ENCODE measurements at places on chromosomes 12 and 14.

DNA sequence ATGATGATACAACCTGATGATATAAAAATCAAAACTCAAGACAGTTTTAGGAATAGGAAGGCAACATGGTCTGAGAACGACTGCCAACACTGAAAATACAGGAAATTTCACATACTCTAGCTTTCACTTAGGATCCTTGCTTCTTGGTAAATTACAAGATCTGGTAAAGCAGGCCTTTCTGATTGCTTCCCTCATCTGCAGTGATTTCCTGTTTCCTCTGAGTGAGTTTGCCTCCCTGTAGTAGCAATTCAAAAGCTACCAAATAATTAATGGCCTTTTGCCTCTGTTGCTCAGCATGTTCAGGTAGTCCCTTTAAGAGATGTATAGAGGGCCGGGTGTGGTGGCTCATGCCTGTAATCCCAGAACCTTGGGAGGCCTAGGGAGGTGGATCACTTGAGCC, 2.0 kb upstream of the IRAK3 start:
- DNase-seq = no peak

GRCh38 chr12:126385785-126386184, 1320.5 kb downstream of the AACS start:
- DNase-seq = no peak

- DNase-seq = no peak
These were observed 150.0 kb downstream of the GPR65 start for GRCh38 chr14:88154926-88155325.

DNA sequence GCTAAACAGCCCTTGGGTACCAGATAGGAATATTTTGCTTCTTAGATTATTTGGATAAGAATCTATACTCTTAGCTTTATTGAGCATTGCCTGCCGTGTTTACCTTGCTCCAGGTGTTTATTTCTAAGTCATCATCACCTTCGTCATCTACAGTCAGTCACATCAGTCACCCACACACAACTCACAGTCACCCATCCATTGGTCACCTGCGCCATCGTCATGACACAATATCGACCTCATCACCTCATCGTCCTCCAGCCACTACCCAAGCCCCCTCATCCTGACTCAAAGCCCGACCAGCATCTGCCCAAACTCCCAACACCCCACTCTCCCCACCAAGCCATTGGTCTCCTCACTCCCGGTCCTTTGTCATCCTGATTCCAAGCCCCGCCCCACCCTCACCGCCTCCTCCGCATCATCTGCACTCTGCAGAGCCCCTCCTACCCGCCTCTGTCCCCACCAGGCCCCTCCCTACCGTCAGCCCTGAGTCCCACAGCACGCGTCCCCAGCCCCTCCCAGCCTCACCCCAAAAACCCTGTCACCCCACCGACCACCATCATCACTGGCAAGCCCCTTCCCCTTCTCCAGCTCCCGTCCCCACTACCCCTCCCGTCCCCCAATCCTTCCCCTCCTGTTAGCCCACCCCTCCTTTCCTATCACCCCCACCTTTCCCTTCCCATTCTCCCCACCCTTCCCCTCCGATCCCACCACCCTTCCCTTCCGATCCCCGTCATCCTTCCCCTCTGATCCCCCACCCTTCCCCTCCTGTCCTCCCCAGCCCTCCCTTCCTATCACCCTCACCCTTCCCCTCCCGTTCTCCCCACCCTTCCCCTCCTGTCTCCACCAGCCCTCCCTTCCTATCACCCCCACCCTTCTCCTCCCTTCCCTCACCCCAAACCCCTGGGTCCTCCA, 9.8 kb downstream of the DLK1 start:
- no peak for DNase-seq

- no peak for DNase-seq
These were observed 850.8 kb downstream of the TMTC2 start for GRCh38 chr12:83537428-83538053.

- no peak for DNase-seq
These were observed 92.7 kb upstream of the HOXC13 start for GRCh38 chr12:53845932-53846331.

DNA sequence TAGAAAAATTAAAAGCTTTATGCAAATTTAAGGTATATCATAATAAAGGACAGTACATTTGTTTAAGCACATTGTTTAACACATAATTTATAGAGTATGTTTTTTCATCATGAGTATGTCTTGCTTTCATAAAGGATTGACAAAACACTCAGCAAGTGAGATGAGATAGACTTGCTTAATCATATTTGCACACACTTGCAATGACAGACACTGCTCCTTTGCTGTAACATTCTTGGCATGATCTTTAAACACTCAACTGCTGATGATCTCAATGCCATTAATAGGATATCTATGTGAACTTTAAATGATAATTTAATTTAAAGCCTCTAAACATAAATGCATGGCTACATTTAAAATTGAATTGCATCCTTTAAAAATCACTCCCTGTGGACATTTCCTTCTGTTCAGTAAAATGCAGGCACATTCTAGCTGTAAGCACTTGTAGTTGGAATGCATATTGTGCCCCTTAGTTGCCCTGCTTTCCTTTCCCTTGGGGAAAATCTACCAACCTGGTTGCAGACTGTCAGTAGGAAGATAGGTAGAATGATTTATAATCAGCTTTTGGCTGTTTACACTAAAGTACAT, 979.0 kb downstream of the TMTC2 start:
- no peak for DNase-seq
